ENCODE measurements at places on chromosomes 7 and 10.
A peak's percentile ranks its signal among the peaks of the same experiment; 100 is the strongest.

DNA sequence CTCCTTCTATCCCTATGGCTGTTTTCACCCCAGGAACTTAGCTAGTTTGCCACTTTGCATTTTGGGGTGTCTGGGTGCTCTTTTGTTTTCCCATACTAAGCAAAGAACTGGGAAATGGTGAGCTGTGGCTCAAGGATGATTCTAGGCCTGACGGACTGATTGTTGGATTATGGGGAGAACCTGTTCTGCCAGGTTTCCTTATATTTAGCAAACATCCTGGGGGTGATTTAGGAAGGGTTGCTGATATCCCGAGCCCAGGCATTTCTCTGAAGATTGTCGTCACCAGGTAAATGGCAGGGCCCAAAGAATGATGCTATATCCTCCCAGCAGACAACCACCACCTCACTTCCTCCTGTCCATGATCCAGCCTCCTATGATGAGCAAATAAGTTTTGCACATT lies 72.1 kb upstream of the GRB10 start:
- no peak for DNase-seq

DNA sequence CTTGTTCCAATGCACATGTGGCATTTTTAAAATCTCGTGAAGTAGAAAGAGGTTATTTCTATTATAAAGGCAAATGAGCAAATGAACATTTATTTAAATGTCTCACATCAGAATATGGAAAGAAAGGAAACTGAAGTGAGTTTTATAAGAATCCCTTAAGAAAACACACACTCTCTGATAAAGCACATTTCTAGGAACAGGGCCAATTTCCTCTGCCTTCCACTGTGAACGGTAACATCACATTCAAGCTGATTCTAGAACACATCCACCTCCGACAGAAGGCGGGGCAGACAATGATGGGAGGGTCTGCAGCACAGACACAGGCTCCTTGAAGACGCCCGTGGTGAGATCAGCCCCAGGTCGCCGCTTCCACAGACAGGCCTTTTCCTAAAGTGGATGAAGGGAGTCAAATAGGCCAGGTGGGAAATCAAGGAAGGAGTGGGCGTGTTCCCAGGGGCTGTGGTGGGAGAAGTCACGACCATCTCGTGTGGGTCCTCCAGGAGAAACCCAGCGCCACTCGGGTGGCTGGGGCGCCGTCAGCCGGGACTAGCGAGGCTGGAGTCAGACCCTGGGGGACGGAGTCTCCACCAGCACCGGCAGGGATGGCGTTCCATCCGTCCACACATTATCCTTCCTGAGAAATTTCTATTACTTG lies 31.1 kb downstream of the PITRM1 start:
- no peak for DNase-seq

- DNase-seq: no peak
Observed at GRCh38 chr7:98722402-98722801, 105.3 kb downstream of the NPTX2 start.

- no peak for DNase-seq
Observed at GRCh38 chr7:20661884-20662283, 46.4 kb downstream of the ABCB5 start.

GRCh38 chr10:105706281-105707026 lies 1065.4 kb downstream of the SORCS3 start:
- no peak for DNase-seq

- DNase-seq: no peak
Observed at GRCh38 chr7:125316466-125316865, 386.8 kb upstream of the POT1 start.

GRCh38 chr7:147605323-147605722 lies 985.2 kb upstream of the C7orf33 start:
- no peak for DNase-seq

DNA sequence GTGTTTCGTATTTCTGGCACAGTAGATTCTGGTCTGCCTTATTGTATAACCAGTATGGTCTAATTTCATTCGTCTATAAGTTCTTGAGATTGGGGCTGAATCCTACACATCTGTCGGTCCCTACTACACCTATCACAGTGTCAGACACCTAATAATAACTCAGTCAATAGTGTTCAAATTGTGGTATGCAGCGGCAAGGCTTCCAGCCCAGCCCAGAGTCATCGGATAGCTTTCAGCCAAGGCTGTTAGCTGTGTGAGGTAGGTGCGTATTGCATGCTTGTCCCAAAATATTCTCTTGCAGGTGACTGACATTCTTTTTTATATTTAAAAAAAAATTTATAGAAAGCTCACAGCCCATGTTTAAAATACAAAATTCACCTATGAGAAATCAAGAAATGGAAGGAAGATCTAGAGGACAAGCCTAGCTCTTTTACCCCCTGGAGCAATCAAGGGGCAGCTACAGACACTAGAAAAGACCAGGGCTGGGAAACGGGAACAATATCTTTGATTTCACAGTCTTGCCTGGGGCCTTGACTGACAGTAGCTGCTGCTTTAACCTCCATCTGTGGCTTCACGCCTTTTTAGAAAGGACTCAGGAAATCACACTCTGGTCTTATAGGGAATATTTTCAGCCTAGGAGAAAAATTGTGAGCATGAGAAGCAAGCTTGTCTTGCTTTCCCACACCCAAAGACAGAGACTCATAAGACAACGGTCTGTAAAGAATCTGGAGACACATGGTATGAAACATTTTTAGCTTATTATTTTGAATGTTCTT lies 9.5 kb upstream of the ASB4 start:
- DNase-seq: no peak

DNA sequence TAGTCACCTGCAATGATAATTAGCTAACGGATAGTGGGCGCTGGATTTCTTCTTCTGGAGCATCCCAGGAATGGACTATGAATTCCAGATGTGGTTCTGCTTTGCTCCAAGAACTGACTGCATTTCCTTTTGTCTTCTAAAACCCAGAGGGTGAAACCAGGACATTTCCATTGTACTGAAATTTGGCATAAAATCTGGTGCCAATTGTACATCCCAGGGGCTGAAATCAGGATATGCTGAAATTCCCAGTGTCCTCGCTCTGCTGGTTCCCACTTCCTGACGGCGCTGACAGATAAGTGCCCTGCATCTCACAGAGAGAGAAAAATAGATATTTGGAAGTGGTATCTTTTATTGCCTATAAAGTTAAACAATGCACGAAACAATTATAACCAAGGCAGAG lies 31.9 kb downstream of the RBM20 start:
- DNase-seq: no peak

DNA sequence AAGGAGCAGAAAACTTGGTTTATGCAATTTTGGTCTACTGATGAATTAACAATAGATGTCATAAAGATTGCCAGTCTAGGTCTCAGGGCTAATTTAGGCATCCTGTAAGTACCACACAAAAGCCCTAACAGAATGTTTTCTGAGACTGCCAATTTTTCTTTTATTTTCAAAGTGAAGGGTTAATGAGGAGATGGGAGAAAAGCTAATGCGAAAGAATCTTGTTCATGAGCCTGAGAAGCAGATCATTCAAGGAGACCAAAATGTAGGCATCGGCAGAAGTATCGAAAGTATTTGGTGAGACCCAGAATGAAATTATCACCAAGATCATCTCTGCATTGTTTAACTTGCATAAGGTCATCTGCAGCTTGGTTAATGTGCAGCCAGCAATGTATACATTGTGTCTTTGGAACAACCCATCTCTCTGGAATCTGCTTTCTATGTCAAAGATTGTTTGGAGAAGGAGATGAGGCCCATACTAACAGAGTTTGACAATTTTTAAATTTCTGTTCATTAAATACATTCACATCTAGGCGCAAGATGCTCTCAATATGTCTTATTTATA lies 163.3 kb upstream of the GLI3 start:
- DNase-seq: no peak

DNA sequence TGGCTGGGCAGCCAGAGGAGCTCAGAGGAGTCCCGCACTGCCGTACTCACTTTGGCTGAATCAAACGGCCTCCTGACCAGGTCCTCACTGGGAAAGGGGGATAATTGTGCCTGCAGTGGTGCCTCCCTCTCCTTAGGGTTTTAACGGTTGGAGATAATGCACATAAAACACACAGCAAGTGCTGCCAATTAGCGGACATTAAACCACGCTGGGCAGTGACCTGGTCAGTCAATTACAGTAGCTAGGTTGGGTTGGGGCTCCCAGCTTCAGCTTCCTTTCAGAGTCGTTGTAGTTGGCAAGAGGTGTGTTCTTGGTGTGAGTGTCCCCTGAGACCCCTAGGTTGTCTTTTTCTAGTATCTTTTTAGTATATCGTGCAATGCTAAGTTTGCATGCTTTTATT lies 146.6 kb downstream of the C10orf105 start:
- no peak for DNase-seq

- no peak for DNase-seq
Observed at GRCh38 chr10:70508912-70509756, 30.6 kb downstream of the PALD1 start.

GRCh38 chr10:132247943-132248342 lies 59.8 kb downstream of the STK32C start:
- DNase-seq: no peak

- DNase-seq: no peak
Observed at GRCh38 chr10:115845921-115846320, 427.1 kb downstream of the GFRA1 start.

- no peak for DNase-seq
Observed at GRCh38 chr7:117324960-117325359, 2.1 kb upstream of the WNT2 start.

- DNase-seq: peak; percentile 62
Observed at GRCh38 chr10:97542169-97543024, 30.2 kb upstream of the ANKRD2 start.

DNA sequence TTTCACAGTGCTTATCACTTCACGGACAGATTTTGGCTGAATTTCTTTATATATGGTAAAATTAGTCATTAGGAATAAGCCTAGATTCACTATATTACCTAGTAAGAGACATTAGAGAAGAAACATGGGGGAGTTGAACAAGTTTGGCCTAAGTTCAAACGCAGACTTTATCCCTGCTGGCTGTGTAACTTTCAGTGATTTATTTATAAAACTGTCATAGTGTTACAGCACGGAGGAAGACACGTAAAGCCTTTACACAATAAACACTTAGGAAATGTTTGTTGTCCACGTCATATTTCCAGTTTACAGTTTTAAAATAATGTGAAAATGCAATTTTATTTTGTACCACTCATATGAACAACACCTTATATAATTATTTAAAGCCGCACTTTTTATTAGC lies 661.5 kb downstream of the MAGI2 start:
- DNase-seq: no peak

DNA sequence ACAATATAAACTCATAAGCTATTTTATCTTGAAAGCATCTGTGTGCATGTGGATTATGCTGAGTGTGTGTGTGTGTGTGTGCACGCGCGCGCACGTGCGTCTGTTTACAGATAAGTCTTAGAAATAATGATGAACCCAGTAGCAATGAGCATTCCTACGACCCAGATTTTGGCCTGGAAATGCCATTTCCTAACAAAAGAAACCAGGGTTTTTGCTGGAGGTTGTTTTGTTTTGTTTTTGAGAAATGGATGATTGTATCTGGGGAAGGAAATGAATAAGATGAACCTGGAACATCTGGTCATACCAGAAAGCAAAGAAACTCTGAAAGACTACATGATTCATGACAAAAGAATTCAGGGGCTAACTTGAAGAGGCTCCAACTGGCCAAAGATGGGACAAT lies 22.1 kb upstream of the LMOD2 start:
- DNase-seq: no peak

DNA sequence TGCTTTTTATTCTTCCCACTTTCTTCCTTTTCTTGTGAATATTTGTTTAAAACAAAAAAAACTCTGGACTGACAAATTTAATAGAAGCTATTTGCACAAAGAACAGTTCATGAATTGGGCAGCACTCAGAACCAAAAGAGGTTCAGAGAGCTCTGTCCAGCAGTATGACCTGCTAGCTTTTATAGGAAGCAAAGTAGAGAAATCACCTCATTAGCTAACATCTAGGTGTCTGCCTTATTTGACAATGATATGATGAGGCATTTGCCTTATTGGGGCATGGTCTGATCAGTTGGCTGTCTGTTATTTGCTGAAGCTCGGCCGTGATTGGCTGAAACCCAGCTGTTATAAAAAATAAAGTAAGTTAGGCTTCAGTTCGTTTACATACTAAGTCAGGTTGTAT lies 819 bp upstream of the TRIM4 start:
- no peak for DNase-seq

DNA sequence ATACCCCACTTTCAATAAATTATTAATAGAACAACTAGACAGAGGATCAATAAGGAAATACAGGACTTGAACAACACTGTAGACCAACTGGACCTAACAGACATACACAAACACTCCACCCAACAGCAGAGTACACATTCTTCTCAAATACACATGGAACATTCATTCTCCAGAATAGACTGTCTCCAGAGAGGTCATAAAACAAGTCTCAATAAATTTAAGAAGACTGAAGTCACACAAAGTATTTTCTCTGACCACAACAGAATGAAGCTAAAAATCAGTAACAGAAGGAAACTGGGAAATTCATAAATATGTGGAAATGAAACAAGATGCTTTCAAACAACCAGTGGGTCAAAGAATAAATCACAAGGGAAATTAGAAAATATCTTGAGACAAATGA lies 119.8 kb downstream of the SMURF1 start:
- DNase-seq: no peak

GRCh38 chr7:88218429-88218745 lies 1.5 kb downstream of the SRI start:
- DNase-seq: no peak

- no peak for DNase-seq
Observed at GRCh38 chr10:22550732-22551131, 163.6 kb downstream of the PIP4K2A start.

GRCh38 chr7:47292832-47293309 lies 289.0 kb downstream of the TNS3 start:
- DNase-seq: no peak

GRCh38 chr10:64103750-64104470 lies 582.7 kb downstream of the REEP3 start:
- DNase-seq: no peak

- DNase-seq: no peak
Observed at GRCh38 chr10:50556237-50557120, 67.3 kb downstream of the SGMS1 start.

DNA sequence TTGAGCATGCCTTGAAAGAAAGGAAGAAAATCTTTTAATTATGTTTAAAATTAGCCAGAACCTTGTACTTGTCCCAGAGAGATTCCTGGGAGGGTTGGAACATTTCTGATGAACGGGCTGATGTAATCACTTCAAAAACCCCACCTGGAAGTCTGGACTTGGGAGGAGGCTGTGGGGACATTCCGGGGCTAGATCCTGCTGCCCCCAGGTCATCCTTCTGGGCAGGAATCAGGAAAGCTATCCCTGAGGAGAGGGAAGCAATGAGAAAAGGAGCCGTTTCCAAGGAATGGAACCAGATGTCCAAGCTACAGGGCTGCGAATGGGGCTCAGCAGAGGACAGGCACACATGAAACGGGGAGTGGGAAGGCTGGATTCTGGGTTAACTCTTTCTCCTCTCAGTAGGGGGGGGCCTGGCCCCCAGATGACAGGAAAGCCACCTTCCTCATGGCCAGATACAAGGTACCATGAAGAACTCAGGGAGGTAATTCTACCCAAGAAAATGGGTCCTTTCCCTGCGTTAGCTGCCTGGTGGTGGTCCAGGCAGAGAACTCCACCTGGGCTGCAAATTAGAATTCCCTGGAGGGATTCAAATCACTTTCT lies 280.1 kb downstream of the TCF7L2 start:
- DNase-seq: no peak

GRCh38 chr7:100126239-100126930 lies 382 bp upstream of the MBLAC1 start:
- DNase-seq: no peak

Measured in AG09309 (cell line).